Smooth muscle cell of bladder (primary cell): ENCODE measurements at places on chromosomes 3 and 15. TPM values are rescaled to one million over a fixed set of nuclear protein-coding genes. Genes with fewer than 3 reads are reported as not detected.

The PRR23C gene
- total RNA-seq, result not detected in 2 replicates

The RPUSD2 gene
- 11.0 and 13.4 TPM in 2 replicates for total RNA-seq

The ENTPD3 gene
- 0.09 and 0.14 TPM in 2 replicates for total RNA-seq

The NUTM1 gene
- total RNA-seq, result not detected in 2 replicates

The LRRN1 gene
- total RNA-seq, result not detected in 2 replicates

The SLC38A3 gene
- total RNA-seq, result not detected in 2 replicates

The NR1D2 gene
- 27.4 and 31.6 TPM in 2 replicates for total RNA-seq

The TRIM42 gene
- total RNA-seq, result not detected in 2 replicates

The RYR3 gene
- total RNA-seq, result 0.09 TPM in 1 of 2 replicates, not detected in the other

The SHC4 gene
- 1.8 and 3.8 TPM in 2 replicates for total RNA-seq

The SMCO1 gene
- total RNA-seq, result not detected in 2 replicates

The IGF2BP2 gene
- 28.8 and 29.3 TPM in 2 replicates for total RNA-seq

The LINGO1 gene
- total RNA-seq, result not detected in 2 replicates

The MAPKAPK3 gene
- total RNA-seq, result 19.6 and 22.9 TPM in 2 replicates

The SLC27A2 gene
- total RNA-seq, result 0.85 and 0.92 TPM in 2 replicates

The KBTBD13 gene
- total RNA-seq, result not detected in 2 replicates

The CLRN1 gene
- total RNA-seq, result not detected in 2 replicates
